ENCODE measurements at places on chromosomes 16 and 17.
A peak's percentile ranks its signal among the peaks of the same experiment; 100 is the strongest.

DNA sequence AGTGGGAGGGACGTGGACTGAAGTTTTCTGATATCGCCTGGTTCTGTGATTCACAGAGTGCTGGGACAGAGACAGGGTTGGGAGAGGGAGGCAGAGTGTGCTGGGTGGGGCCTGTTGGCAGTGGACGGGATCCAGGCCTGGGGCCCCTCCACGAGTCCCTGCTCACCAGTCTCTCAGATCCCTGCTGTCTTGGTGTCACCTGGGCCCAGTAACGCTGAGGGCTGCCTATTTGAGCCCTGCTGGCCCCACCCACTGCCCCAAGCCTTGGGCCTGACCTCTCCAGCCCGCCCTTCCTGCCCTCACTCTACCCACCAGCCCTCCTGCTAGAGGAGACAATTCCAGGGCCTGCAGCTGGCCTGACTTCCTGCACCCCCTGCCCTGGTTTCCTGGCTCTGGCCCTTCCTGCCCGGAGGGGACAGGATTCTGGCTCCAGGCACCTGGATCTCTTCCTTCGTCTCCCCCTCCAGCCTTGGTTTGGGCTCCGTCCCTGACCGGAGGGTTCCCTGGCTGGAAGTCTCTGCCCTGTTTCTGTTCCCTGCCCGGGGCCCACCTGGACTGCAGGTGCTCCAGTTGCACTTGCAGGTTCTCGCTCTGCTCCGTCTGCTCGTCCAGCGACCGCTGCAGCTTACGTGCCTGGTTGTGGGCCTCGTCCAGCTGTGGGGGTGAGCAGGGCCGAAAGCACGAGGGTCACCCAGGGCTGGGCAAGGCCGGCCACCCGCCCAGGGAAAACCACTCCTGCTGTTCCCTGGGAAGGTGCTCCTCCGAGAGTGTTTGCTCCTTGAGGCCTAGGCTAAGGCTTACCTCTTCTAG, 21.4 kb downstream of the CCDC102A start:
- no peak for DNase-seq

- no peak for DNase-seq
These were observed 74.6 kb downstream of the TMC6 start for GRCh38 chr17:78053777-78054468.

DNA sequence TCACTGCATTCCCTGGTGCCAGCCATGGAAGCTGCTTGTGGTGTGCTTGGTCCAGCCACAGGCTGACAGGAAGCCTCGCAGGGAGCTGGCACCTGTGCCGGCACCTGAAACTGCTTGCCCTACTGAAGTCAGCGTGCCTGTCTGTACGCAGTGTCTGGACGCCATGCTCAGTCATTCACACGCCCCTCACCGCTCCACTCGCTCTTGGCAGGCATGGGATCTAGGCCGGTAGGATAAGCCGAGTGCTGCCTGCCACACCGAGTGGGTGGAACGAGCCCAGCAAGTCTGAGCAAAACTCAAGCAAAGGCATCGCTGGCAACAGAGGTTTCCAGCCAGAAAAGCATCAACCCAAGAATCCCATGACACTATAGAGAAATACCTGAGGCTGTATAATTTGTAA, 350.6 kb downstream of the CDH11 start:
- no peak for DNase-seq

- DNase-seq = no peak
These were observed 15.3 kb downstream of the NLK start for GRCh38 chr17:28057731-28058246.

GRCh38 chr16:80931801-80932707, 74.6 kb downstream of the CMC2 start:
- peak; percentile 52 for DNase-seq

- DNase-seq = peak; percentile 66
These were observed 18.8 kb downstream of the ALOX15B start for GRCh38 chr17:8057691-8058114.

GRCh38 chr16:31664683-31665482, 137.2 kb downstream of the AHSP start:
- no peak for DNase-seq

DNA sequence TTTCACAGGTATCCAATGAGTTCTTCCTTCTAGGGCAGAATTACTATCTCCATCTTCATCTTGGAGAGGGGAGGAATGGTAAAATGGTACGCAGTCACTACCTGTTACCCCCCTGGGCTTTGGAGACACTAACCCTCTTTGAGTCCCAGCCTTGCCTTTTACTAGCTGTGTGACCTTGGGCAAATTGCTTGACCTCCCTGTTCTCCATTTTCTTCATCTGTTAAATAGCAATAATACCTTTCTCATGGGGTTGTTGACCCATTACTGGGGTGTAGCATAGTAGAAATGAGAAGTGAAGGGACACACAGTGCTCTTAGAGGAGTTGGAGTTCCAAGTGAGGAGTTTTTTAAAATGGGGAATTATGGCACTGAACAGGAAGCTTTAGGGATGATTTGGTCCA, 324.7 kb downstream of the FOXL1 start:
- DNase-seq = no peak

DNA sequence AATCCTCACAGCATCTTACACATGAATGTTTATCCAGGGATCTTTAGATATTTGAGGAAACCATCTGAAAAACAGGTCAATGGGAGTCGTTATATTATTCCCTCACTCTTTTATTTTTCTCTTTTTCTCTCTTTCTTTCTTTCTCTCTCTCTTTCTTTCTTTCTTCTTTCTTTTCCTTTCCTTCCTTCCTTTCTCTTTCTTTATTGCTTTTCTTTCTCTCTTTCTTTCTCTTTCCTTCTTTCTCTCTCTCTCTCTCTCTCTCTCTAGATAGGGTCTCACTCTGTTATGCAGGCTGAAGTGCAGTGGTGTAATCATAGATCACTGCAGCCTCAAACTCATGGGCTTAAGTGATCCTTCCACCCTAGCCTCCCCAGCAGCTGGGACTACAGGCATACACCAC, 20.3 kb upstream of the OR4D1 start:
- DNase-seq = no peak

DNA sequence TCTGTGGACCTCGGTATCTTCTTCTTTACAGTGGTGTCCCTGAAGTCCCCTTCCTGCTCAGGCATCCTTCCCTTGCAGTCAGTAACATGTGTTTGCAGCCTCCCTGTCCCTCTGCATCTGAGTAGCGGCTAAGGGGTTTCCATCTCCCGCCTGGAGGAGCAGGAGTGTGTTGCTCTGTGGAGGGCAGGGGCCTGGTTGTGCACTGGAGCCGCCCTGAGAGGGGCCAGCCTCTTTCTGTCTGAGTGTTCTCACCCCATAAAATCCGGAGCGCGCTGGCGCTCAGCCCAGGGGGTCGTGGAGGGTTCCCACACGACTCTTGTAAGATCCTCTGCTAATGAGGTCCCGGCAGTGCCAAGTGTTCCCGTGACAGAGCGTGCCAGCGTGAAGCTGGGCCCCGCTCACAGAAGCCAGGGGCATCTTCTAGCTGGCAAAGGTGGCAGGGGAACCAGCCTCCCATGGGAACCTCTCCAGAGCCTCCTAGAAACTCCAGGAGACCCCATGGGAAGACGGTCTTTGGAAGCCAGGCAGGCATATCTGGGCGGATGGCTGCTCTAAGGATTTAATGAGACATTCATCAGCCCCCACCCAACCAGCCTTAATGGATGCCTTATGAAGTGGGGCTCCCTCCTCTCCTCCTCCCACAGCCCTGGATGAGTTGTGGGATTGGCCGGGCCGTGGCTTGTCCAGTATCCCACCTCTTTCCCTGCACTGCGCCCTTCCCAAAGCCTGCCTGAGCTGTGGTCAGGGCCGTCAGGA, 91.4 kb upstream of the GSE1 start:
- DNase-seq = peak; percentile 63

- peak; percentile 55 for DNase-seq
These were observed 1.4 kb upstream of the CEMP1 start for GRCh38 chr16:2532494-2533141.

GRCh38 chr16:88415713-88416323, 33.1 kb downstream of the ZNF469 start:
- peak; percentile 77 for DNase-seq

DNA sequence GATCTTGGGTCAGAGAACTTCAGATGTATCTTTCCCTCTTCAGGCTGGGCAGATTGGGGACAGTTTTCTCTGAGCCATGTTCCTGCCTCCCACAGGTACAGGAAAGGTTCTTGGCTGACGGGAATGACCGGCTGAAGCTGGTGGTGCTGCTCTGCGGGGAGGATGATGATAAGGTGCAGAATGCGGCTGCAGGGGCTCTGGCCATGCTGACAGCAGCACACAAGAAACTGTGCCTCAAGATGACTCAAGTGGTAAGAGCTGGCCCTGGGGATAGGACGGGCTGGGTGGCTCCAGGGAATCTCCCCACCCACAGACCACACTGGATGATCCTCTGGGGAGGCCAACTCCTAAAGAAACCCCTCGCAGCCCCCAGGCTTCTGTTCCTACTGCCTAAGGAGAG, 10.9 kb downstream of the SLC35G3 start:
- no peak for DNase-seq

DNA sequence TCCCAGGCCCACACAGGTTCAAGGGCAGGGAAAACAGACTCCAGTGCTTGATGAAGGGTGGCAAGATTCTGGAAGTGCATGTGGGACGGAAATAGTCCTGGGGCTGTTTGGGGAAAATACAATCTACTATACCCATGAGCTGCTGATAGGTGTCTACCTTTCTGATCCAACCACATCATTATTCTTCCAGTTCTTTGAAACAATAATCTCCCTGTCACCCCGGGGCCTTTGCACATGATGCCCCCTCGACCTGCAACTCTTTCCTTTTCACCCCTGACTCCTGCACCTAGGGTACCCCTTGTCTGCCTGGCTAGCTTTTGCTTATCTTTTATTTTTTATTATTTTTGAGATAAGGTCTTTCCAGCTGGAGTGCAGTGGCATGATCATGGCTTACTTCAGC, 45.0 kb downstream of the LDHD start:
- DNase-seq = no peak

DNA sequence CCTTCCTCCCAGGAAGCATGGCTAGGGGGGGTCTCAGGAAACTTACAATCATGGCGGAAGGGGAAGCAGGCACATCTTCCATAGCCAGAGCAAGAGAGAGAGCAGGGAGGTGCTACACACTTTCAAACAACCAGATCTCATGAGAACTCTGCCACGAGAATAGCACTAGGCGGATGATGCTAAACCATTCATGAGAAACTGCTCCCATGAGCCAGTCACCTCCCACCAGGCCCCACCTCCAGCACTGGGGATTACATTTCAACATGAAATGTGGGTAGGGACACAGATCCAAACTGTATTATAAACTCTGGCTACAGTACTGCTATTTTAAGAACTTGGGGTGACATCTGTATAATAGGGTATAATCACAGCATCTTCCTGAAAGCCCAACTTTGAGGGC, 83.1 kb upstream of the CACNG5 start:
- no peak for DNase-seq

DNA sequence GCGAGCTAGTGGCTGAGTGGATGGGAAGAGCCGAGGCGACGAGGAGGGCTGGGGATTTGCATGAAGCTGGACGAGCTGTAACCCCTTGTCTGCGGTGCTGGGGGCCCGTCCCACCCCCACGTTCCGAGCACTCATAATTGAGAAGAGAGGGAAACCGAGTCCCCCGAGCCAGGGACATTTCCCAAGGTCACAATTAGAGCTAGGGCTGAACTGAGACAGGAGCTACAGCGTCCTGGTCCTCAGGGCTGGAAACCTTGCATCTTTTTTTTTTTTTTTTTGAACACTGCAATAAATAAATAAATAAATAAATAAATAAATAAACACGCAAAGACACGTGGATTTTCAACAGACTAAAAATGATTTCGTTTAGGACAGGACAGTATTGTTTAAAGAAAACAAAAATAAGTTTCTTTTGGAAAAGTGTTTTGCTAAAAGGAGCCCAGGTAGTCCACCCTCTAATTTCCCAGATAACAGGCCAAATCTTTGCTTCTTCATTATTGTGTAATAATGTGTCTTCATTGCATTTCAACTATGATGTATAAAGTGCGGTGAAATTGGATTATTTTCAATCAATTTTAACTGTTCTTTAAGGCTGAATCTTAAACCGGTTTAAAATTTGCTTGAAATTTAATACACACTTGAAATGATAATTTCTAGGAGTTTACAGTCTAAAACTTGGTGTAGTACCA, 992 bp downstream of the GDPD1 start:
- peak; percentile 39 for DNase-seq

DNA sequence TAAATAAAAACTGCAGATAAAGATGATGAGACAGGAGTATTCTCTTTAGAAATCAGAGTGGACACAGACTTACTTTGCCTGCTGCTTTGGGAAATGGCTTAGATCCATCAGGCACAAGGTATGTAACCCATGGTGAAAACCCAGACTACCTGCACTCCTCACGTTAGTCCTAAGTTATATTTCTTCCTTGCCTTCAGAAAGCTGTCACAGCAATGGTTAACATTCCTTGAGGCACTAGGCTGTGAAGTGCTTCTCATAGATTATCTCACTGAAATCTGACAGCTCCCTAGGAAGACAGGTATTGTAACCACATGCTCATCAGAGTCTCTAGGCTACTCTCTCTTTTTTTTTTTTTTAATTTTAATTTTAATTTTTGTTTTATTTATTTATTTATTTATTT, 20.9 kb downstream of the ZSWIM7 start:
- DNase-seq = peak; percentile 20

DNA sequence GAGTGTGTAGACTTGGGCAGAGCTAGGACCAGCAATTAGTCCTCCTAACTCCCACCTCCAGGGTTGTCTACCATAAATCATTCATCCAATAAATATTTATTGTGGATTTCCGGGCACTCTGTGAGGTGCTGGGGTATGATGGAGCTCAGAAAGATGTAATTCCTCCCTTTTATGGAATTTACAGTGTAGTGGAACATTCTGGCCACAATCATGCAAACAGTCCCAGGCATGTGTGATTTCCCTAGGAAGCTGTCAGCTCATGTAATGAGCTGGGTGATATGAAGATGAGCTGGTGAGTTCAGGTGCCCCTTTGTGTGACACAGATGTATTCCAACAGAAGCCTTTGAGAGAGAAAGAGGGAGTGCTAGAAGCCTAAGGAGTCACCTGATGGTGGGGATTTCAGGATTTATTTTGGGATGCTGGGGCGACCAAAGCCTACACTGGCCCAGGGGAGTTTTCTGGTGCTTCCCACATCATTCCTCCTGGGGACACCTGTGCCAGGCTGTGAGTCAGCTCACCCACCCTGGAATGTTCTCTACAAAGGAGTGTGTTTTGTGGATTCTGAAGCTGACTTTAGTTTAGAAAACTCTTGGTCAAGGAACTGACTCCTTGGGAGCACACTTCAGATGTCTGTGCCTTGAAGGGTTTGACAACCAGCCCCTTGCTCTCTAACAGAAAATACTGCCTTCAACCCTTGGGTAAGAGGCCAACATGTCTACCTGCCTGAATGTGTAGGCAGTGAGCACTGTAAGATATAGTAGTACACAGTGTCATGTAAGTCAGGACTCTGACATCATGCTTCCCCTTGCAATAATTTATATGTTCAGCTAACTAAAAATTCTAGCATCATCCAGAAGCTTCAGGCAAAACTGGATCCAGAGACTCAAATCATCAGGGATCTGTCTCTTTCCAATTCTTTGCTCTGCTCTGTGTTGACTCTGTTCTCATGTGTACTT, 42.9 kb downstream of the HS3ST4 start:
- no peak for DNase-seq
